ENCODE measurements at places on chromosomes 5 and 9. TPM values are rescaled to one million over a fixed set of nuclear protein-coding genes. Genes with fewer than 3 reads are reported as not detected.

DNA sequence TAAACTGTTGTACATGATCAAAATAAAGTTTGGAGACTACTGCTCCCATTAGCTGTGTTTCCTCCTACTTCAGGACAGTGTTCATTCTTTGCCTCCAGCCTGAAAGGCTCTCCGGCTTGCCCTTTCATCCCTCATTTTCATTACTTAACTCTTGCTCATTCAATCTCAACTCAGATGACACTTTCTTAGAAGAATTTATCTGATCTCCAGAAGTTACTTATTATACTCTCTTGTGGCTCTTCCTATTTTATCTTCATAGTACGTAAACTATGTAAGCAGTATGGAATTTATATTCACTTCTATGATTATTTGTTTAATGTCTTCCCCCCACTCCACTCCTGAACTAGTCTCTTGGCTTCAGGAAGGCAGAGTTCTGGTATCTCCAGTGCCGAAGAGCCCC is 1737.9 kb upstream of the C9orf72 start:
- H3K36me3 ChIP-seq = no peaks in the 10 kb centered on the region
- H3K4me3 ChIP-seq = no peak overlapping the region
- H3K27ac ChIP-seq = no peak overlapping the region
- DNase-seq = no peak
- no peaks in the 10 kb centered on the region for H3K27me3 ChIP-seq

GRCh38 chr9:76882686-76883085 is 23.2 kb downstream of the PRUNE2 start:
- peak overlapping the region; percentile 29 for H3K27ac ChIP-seq
- H3K36me3 ChIP-seq = no peaks in the 10 kb centered on the region
- H3K27me3 ChIP-seq = no peaks in the 10 kb centered on the region

- no peaks in the 10 kb centered on the region for H3K36me3 ChIP-seq
- no peaks in the 10 kb centered on the region for H3K4me1 ChIP-seq
- no peak for DNase-seq
- H3K4me3 ChIP-seq = no peak overlapping the region
These were observed 105.0 kb upstream of the FAM120A start for GRCh38 chr9:93346231-93347112.

DNA sequence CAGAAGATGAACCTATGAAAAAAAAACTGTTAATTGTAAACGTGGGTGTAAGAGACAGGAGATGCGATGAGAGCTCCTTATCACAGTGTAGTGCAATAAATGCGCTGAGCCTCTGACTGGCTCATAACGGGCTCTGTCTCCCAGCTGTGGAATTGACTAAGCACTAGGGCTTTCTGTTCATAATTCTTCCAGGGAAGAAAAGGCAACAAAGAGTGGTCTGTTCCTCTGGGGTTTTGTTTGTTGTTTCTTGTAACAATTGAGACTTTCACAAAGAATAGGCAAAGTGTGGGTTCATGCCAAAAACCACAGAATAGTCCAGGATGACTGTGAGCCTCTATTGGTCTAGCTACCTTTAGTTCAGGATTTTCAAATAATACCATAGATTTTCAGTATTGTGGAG is 39.4 kb downstream of the UBE2QL1 start:
- H3K4me3 ChIP-seq = no peak overlapping the region
- no peak overlapping the region for H3K27ac ChIP-seq
- H3K27me3 ChIP-seq = no peaks in the 10 kb centered on the region

DNA sequence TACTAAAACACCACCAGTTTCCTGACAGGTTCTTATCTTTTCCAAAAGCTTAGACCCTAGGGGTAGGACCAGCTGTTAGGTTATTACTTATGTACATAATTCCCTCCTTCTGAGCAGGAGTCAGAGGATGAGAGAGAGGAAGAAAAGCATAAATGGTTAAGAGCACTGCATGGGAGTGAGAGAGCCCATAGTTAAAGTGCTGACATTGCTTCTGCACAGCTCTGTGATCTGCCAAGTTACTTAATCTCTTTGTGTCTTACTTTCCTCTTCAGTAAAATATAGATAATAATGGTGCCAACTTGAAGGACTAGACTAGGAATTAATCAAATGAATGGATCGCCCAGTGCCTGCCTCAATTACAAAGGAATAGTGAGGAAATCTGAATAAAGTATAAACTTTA is 66.4 kb downstream of the NRG2 start:
- DNase-seq = no peak
- H3K27ac ChIP-seq = no peak overlapping the region
- H3K4me3 ChIP-seq = no peak overlapping the region
- no peaks in the 10 kb centered on the region for H3K27me3 ChIP-seq
- H3K36me3 ChIP-seq = no peaks in the 10 kb centered on the region

- no peaks in the 10 kb centered on the region for H3K4me1 ChIP-seq
- H3K27ac ChIP-seq = no peak overlapping the region
- H3K4me3 ChIP-seq = no peak overlapping the region
- no peak for DNase-seq
- no peaks in the 10 kb centered on the region for H3K27me3 ChIP-seq
These were observed 57.8 kb downstream of the TTC39B start for GRCh38 chr9:15249042-15249818.

GRCh38 chr5:148909040-148909439 is 82.6 kb downstream of the ADRB2 start:
- no peaks in the 10 kb centered on the region for H3K36me3 ChIP-seq
- DNase-seq = no peak
- no peak overlapping the region for H3K27ac ChIP-seq
- no peaks in the 10 kb centered on the region for H3K27me3 ChIP-seq
- no peaks in the 10 kb centered on the region for H3K4me1 ChIP-seq
- H3K4me3 ChIP-seq = no peak overlapping the region

DNA sequence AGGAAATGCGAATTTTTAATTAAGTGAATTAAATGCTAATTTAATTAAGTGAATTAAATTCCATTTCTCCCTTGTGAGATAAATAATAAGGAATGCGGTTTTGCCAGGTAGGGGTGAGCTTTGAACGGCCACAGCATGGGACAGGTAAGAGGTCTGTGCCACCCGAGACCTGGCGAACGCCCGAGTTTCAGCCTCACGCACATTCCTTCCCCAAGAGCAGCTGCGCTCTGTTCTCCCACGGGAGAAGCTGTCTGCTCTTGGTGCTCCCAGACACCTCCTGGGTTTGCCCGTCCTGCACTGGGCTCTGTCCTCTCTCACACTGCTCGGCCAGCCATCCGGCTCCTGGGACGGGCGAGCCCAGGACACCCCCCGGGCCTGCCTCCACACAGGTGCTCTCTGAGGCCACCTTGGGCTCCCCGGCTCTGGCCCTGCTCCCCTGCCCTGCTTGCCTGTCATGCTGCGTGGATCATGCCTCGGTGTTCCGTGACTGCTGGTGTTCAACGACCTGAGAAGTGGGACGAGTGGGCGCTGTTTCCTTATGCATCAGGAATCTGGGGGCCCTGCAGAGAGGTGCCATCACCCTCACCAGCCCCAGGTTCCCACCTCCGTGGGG is 13.7 kb upstream of the CAMSAP1 start:
- DNase-seq = no peak
- H3K27me3 ChIP-seq = no peaks in the 10 kb centered on the region
- no peaks in the 10 kb centered on the region for H3K36me3 ChIP-seq
- H3K4me1 ChIP-seq = peaks cover 8% of the 10 kb centered on the region
- no peak overlapping the region for H3K27ac ChIP-seq
- no peak overlapping the region for H3K4me3 ChIP-seq

GRCh38 chr9:5632540-5632939 is 3.6 kb downstream of the RIC1 start:
- H3K4me1 ChIP-seq = peaks cover 7% of the 10 kb centered on the region
- peak overlapping the region; percentile 45 for H3K27ac ChIP-seq
- no peak for DNase-seq
- H3K27me3 ChIP-seq = no peaks in the 10 kb centered on the region

DNA sequence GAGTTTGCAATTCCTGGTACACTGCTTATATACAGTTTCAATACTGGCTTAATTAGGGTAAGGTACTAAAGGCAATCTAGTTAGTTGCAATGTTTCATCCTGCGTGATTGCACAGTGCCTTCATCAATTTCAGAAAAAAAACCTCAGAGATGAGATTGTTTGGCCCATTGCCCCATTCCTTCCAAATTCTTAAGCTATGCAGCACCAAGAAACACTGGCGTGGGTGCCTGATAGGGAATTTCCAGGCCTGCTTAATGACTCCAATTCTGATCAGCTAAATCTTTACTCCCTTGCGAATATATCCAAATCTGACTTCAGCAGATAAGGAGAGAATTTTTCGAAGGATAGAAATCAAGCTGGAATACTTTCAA is 35.9 kb upstream of the GAS1 start:
- no peaks in the 10 kb centered on the region for H3K4me1 ChIP-seq
- no peak overlapping the region for H3K4me3 ChIP-seq
- H3K36me3 ChIP-seq = no peaks in the 10 kb centered on the region

DNA sequence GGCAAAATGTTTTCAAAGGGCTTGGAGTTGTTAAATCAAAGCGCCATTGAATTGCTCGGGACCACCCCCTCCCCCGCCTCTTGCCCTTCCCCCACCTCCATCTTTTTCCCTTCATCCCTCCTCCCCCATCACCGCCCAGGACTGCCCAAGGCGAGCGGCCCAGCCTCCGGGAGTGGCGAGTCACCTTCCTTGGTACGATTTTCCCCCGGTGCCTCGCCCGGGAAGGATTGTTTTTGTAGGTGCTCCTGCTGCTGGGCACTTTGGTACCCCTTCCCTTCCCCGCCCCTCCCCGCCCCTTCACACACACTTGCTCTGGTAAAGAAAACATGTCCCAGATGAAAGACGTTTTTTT is 61.2 kb downstream of the TMEM174 start:
- H3K36me3 ChIP-seq = no peaks in the 10 kb centered on the region
- no peak overlapping the region for H3K4me3 ChIP-seq
- DNase-seq = no peak
- H3K4me1 ChIP-seq = no peaks in the 10 kb centered on the region
- no peak overlapping the region for H3K27ac ChIP-seq
- peaks cover 35% of the 10 kb centered on the region for H3K27me3 ChIP-seq

DNA sequence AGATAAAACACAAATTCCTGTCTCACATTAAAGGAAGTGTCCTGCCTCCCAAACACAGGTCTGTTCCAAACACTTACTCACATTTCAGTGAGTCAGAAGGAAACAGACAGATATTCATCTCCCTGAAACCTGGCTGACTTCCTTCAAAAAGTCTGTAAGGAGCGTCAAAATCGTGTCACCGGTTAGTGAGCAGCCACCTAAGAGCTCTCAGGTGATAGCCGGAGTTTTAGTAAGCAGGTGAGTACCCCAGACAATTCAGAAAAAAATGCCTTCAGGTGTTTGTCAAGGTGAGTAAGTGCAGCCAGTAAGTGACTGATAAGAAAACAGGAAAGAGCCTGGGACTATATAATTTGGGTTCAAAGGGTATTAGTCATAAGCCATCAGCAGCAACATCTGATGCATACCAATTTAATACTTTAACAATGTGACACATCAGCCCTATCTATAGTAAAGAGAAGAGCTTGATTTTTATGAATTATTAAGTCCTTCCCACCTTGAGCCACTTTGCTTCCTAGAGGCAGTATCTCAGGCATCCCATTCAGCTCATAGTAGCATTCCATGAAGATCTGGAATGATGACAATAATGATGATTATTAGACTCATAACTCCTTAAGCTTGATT is 1.3 kb upstream of the ITGA2 start:
- H3K27me3 ChIP-seq = peaks cover 10% of the 10 kb centered on the region
- H3K27ac ChIP-seq = no peak overlapping the region
- DNase-seq = no peak
- H3K4me3 ChIP-seq = no peak overlapping the region
- no peaks in the 10 kb centered on the region for H3K36me3 ChIP-seq

Gene TYRP1
- total RNA-seq = not detected

Gene PCDHA3
- not detected for total RNA-seq

Gene SUSD1
- 17.3 TPM for total RNA-seq

Gene OBP2A
- not detected for total RNA-seq

Gene PCDHB4
- not detected for total RNA-seq

Gene TMC1
- total RNA-seq = 0.23 TPM

Gene PCDHGC4
- total RNA-seq = 1.1 TPM

Gene ZFP2
- total RNA-seq = not detected

Gene CMBL
- 8.0 TPM for total RNA-seq

All from GM12878 (cell line).